ENCODE measurements at places on chromosomes 1 and 21.

- DNase-seq = no peak
Observed at GRCh38 chr1:111197598-111198284, 2.7 kb downstream of the DENND2D start.

- peak; percentile 41 for DNase-seq
Observed at GRCh38 chr1:209412036-209412435, 171.5 kb upstream of the CAMK1G start.

- peak; percentile 6 for DNase-seq
Observed at GRCh38 chr1:232767305-232768074, 37.7 kb upstream of the MAP10 start.

DNA sequence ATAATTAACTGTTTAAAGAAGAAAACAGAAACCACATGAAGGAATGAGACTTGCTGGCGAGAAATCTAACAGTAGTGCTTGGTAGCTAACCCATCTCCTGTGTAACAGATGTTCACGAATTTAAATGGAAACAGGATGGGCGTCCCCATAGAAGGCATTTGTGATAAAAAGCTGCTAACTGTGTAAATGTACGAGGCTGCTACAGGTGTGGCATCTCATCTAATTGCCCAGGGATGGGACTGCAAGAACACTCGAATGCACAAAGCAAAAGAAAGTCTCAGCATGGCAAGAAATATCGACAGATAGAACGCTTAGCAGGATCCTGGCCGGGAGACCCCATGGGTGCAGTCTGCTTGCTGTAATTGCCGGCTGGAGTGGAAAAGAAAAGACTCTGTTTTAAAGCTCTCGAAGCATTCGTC is 112.7 kb downstream of the RUNX1 start:
- DNase-seq = no peak

DNA sequence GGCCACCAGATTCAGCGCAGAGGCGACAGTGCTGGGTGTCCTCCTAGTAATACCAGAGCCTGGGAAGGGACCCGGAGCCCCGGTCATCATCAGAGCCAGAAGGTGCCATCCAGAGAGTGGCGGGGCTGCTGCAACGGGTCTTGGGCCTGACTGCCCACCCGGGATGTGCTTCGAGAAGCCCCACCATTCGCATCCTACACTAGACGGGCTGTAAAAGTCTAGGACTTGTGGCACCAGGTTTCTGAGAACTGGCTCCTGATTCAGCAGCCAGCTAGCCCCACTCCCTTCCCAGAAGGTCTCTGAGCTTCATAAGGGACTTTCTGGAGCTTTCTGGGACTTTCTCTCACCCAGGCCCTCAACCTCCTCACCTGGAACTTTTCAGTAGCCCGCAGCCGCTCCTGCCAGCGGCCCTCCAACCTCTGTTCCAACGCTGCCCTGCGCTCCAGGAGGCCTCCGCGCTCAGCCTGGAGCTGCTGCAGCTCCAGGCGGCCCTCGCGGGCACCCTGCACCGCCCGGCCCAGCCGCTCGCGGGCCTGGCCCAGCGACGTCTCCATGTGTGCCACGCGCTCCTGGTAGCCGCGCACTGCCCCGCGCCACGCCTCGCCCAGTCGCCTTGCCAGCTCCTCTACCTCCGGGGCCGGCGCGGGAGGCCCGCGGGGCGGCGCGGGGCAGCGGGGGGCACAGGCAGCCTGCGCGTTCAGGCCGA is 940 bp downstream of the NES start:
- no peak for DNase-seq

GRCh38 chr1:35488336-35488735 is 68.9 kb downstream of the KIAA0319L start:
- DNase-seq = no peak

- DNase-seq = no peak
Observed at GRCh38 chr1:209650454-209650853, 1.8 kb downstream of the LAMB3 start.

- DNase-seq = peak; percentile 78
Observed at GRCh38 chr1:193614817-193615216, 428.4 kb upstream of the B3GALT2 start.

Measured in HFFc6 (cell line).